AG09309 (cell line): ENCODE measurements at places on chromosomes 5 and 9.
A peak's percentile ranks its signal among the peaks of the same experiment; 100 is the strongest.

GRCh38 chr5:129768735-129769134, 20.8 kb downstream of the MINAR2 start:
- DNase-seq: no peak

GRCh38 chr9:115883467-115884329, 269.9 kb upstream of the PAPPA start:
- DNase-seq: no peak

DNA sequence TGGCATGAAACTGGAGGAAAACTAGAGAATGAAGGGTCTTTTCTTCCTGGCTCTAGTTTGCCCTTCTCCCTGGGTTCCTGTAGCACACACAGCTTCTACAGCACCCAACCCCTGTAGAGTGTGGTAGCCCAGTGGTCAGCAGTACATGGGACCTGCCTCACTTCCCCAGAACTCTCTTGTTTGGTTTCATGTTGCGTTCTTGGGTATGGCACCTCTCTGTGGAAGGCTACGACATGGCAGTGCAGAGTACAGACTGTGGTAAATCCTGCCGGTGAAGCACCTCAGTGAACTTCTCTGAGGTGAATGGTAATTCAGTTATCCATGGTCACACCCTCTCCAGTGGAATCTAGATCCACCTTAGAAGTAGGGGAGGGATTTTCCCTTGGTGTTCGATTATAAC, 105.5 kb downstream of the TLR4 start:
- DNase-seq: no peak

- peak; percentile 37 for DNase-seq
Measured at GRCh38 chr5:39394946-39395345, 29.8 kb downstream of the DAB2 start.

DNA sequence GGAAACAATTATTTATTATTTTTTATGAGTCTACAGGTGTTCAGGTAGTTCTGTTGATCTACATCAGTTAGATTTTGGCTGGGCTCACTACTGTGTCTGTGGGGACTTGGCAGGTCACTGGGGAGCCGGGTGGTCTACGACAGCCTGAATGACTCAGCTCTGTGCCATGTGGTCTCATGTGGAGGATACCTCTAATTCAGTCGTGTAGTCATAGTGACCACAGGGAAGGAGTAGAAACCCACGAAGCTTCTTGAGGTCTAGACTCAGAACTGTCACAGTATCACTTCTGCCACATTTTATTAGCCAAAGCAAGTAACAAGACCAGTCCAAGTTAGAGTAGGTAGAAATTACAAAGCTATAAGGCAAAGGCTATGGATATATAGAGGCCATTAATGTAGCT, 64.7 kb upstream of the GRAMD2B start:
- no peak for DNase-seq

DNA sequence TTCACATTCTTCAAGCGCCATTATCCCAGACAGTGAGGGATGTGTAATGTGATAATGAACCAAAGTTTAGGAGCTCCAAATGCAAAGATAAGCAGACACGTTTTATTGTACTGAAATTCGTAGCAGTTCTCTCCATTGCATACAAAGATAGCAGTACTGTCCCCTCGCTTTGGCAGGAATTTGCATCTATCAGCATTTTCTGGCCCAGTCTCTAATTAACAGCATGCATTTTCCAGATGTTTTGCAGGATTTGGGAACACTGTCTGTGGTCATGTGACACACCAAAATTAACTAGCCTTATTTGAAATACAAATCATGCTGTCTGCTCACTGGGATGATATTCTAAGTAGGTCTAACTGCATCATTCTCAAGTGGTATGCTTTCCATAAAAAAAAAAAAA, 235.9 kb upstream of the TRPM3 start:
- DNase-seq: no peak

- peak; percentile 35 for DNase-seq
Measured at GRCh38 chr5:125042261-125042890, 295.9 kb upstream of the ZNF608 start.

- no peak for DNase-seq
Measured at GRCh38 chr9:107161338-107161737, 121.7 kb upstream of the RAD23B start.

DNA sequence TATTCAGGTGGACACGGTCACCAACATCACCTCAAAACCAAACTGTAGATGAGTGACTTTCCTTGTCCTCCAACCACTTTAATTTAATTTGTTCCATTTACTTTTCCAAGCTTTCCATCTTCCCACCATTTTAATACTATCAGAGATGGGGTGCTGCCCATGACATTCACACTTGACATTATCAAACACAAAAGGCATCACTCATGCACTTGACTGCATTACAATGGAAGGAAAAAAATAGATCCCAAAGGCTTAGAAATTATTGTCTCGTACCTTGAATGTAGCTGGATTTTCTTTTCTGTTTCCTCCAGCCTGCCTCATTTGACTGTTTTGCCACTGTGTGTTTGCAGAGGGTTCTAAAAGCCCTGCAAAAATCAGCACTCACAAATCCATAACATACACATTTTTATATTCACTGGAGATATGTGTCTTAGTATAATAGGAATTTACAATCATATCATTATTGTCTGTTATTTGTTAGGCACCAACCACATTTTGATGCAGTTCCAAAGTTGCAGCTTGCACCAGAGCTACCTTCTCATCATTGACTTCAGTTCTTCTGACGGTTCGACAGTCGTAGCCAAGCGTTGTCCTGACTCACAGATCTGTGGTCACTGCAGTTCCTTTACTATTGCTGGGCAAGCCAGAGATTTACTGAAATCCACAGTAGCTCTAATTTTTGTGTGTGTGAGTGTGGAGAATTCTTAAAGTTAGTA, 712.3 kb upstream of the WWC1 start:
- DNase-seq: peak; percentile 89

GRCh38 chr5:1657161-1657741, 133.5 kb upstream of the LPCAT1 start:
- no peak for DNase-seq

GRCh38 chr9:125887172-125887571, 140.0 kb downstream of the PBX3 start:
- DNase-seq: no peak

DNA sequence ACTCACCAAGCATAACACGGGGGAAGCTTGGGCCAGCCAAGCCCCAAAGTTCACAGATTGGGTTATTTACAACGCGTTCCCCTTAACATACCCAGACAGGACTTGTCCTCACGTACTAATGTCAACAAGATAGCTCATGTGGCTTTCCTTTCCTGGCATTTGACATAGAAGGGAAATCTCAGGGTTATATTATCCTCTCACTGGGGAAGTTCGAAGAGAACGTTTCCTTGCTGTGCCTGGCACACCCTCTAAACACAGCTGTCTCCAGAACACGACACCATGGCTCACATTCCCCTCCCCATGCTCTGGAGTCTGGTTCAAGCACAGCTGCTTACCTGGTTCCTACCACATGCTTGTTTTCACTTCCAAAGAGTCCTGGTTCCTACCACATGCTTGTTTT, 46.8 kb upstream of the OTULINL start:
- DNase-seq: no peak

DNA sequence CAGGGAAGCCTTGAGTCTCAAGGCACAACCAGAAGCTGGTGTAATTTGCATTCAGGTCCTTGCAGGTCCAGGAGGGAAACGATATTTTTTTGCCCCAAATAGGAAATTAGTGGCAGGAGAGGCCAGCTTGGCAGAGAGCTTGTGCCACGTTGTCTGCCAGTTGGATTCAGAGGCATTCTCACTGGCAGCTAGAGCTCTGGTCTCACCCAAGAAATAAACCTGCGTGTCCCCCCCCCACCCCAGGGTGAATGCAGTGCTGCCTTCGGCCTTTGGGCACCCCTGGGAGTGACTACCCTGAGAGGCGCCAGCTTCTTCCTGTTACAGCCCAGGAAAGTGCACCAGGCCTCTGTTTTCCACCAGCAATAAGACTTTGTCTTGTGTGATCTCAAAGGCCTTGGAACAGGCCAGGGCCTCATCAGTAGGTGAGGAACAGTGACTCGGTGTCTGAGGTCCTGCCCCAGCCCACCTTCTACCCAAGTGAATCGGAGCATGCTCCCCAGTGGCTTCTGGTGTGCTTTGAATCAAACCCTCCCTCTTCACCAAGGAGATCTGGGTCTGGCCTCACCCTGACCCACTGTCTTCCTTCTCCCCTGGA, 68.4 kb downstream of the HSPA4 start:
- no peak for DNase-seq

GRCh38 chr9:137376386-137376785, 46.6 kb downstream of the EXD3 start:
- no peak for DNase-seq

DNA sequence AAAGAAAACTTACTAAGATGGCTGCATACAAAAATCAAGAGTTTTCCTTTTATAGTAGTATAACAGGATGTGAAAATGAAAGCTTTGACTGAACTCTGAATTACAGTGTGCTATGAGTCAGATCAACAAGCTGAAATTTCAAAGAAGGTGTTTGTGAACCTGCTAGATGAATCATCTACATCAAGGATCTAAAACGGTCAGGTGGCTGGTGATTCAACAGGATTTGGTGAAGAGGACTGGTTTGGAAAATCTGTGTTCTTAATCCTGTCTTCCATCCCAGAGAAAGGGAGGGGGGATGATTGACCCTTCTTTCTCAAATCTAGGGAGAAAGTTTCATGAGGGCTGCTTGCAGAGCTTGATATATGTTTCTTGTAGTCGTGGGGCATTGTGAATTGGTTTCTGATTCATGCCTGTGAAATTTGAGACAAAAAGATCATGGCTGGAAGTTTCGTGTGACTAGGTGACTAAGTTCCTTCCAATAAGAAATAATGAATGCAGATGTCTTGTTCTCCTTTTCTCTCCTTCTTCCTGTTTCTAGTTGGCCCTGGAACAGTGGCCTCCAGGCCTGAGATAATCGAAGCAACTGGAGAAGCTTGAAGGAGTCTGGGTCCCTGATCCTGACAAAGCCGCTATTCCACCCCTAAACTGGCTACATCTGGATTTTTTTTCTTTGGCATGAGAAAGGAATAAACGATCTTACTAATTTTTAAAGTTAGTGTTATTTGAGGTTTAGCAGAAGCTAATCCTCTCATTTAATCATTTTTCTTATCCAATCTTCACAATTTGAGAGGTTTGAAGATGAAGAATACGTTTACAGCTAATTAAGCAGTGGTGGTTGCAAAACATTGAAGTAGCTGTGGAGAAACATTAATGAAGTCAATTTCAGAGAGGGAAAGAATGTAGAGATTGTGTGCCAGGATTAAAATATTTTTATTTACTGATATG, 67.2 kb downstream of the MRPS30 start:
- DNase-seq: no peak

GRCh38 chr5:156310115-156310514, 16.8 kb upstream of the SGCD start:
- no peak for DNase-seq

DNA sequence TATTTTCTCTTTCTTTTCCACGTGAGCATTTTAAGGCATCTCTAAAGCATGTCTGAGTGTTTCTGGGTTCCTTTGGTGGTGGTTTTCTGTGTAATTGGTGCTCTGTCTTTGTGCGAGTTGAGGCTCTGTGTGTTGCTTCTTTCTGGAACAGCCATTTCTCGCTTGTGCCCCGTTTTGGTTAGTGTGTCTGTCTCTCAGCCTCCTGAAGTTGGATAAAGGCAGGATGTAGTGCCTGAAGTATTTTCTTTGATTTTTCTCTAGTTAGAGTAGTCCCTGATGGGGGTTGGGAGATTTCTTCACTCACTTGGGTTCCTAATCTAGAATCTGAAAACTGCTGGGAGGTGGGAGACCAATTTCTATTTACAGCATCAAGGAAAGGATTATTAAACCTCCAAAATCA, 129.7 kb upstream of the TMEM161B start:
- no peak for DNase-seq

DNA sequence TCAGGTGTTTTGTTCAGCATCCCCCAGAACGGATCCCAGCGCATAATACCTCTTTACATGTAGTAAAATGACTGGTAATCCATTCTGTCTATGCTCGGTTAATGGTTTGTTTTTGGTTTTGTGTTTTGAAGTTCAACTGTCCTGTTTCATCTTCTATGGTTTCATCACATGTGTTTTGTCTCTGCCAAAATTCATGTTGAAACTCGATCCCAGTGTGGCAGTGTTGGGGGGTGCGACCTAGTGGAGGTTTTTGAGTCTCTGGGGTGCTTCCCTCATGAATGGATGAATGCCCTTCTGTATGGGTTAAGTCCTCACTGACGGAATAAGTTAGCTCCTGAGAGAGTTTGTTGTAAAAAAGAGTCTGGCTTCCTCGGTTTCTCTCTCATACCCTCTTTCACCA, 317.4 kb downstream of the KDM4C start:
- no peak for DNase-seq

- DNase-seq: no peak
Measured at GRCh38 chr5:9112520-9113291, 433.2 kb downstream of the SEMA5A start.

DNA sequence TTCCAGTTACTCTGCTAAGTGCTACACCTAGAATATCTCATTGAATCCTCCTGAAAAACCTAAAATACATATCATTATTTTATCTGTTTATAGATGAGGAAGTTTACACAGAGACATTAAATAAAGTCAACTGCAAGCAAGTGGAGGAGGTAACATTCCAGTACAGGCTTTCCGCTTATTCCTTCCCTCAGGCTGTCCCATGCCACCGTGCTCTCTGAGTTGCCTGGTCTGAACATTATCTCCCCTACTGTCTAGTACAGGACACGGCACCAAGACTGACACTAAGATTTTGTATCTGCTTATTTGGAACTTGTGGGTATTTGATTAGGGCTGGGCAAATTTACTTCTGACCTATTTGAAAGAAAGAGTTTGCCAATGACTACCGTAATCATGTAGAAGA, 172.4 kb upstream of the STK32A start:
- DNase-seq: no peak

GRCh38 chr5:146448783-146449519, 1.8 kb downstream of the TCERG1 start:
- DNase-seq: no peak

DNA sequence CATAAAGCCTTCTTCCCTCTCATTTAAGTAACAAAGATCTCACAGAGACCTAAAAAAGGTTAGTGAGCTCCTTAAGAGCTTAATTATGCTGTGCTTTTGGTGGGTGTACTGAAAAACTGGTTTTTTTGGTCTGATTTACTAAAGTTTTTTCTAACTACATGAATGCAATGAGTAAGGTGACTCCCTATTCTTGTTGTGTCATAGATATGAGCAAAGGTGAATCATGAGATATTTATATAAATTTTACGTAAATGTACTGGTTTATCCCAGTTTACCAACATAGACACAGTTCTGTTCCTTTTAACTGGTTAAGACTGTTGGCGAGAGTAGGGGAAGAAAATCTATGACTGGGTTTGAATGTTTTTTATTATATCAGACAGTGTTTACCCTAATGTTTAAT, 250.5 kb downstream of the NR2F1-AS1 start:
- DNase-seq: no peak

DNA sequence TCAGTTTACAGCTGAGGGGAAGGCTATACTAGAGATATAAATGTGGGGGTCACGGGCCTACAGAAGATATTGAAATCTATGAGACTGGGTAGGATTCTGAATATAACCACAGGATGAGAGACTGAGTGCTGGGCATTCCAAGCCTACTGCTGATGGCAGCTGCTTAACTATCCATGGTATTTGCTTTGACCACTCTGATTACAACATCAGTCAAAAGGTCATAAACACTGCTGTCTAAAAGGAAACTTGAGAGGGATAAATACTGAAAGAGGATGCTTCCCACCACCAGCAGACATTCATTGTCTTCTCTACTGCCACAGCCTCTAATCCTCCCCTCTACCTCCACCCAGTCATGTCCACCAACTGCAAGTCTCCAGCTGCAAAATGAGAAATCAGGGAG, 3.8 kb downstream of the ZNF622 start:
- DNase-seq: peak; percentile 80
